ENCODE measurements at places on chromosomes 1 and 21.
A peak's percentile ranks its signal among the peaks of the same experiment; 100 is the strongest.

GRCh38 chr1:197284325-197284724 is 16.3 kb downstream of the CRB1 start:
- DNase-seq, result no peak

DNA sequence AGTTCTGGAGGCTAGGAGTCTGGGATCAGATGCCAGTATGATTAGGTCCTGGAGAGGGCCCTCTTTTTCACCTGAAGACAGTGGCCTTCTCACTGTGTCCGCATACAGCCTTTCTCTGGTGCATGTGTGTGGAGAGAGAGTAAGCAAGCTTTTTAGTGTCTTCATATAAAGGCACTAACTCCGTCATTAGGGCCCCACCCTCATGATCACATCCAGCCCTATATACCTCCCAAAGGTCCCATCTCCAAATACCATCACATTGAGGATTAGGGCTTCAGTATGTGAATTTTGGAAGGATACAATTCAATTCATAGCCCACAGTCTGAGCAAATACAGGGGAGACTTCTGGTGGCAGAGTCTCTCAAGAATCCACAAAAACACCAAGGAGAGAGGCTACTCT is 176.6 kb downstream of the BACH1 start:
- DNase-seq, result no peak

DNA sequence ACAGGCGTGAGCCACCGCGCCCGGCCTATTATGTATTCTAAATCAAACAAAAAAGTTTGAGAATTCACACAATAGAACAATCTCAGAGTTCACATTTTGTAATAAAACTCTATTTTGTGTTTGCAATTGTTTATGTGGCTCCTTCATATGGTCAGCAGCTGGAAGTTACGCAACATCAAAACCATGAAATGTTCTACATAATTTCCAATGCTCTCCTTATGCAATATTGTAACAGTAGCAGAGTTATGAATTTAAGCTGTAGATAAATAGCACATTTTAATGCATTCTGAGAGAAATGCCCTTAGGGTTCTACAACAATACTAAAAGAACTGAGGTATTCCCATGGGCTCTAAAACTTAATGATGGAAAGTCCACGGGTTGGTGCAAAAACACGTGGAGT is 62.3 kb upstream of the COL11A1 start:
- no peak for DNase-seq

DNA sequence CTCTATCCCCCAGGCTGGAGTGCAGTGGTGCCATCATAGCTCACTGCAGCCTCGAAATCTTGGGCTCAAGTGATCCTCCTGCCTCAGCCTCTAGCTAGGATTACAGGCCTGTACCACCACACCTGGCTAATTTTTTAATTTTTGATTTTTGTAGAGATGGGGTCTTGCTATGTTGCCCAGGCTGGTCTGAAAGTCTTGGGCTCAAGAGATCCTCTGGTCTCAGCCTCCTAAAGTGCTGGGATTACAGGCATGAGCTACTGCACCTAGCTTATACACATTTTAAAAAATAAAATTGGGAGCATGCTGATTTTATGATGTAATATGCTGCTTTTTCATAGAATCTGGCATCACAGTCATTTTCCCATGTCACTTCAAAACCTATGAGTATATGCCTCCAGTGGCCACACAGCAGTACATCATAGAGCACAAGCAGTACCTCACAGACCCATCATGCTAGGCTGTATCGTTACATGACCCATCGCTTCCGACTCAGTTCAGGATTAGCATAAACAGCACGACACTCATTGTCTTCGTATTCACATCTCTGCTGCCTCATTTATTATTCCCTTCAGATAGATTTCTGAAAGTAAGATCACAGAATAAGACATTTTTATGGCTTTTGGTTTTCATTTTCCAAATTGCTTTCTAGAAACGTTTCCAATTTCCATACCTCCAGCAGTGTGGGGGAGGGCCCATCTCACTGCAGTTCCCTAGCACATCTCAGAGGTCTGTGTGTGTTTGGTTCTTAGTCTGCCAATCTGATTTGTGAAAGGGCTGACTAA is 35.9 kb upstream of the CCSAP start:
- peak; percentile 37 for DNase-seq

DNA sequence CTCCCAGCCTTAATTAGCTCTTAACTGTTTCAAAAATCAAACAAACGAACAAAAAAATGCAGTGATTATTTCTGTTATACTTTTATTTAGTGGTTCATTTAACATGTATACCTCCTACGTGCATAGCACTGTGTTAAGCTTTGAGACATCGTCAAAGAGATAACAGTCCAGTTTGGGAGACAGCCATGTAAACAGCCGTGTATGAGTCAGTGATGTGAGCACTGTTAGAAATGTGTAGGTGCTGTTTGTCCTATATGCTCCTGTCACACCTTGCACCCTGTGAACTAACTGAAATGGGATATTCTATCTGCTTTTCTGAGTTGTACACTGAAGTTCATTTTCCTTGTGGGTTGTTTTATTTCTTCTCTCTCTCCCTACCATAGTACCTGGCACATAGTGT is 109.7 kb upstream of the CACYBP start:
- no peak for DNase-seq

DNA sequence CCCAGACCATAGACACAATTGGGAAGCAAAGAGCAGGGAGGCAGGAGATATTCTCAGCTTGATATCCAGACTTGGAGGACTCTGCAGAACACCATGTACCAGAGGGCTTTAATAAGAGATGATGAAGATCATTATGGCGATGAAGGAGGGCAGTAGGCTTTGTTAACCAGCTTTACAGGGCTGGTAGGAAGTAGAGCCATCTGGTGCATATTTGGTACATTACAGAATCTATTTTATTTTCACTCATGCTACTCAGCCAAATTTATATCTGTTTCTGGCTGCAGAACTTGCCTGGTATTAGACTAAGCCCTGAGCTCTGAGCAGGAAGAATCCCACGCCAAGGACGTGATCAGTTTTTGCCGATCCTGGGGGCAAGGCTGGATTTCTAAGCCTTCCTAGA is 61.8 kb upstream of the SYT6 start:
- no peak for DNase-seq

DNA sequence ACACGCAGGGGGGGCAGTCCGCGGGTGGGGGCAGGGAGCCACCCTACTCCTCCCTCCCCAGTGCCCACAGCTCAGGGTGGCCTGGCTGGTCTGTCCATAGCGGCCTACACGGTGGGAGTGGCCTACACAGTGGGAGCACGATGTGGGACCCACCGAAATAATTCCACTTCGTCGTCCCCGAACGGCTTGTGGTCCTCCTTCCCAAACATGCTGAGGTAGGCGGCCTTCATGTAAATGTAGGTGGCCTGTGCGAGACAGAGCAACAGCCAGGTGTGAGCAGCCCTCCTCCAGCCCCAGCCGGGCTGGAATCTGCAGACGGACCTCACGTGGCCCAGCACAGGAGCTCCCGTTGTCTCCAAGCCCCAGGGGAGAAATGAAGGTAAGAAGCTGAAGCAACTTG is 34.4 kb downstream of the TTC39A start:
- DNase-seq, result no peak

DNA sequence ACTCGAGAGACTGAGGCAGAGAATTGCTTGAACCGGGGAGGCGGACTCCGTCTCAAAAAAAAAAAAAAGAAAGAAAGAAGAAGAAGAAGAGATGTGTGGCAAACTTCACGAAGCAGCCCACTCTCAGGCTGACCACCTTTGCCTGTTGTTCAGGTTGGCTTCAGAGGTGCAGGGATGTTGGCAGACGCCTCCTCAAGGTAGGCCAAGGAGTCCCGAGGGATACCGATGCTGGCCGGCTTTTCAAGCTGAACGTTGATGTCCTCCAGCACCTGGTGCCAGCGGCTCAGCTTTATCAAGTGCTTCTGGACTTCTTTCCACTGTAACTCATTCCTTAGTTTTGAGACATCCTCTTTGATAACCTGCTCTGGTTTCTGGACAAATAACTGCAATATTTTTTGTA is 243.8 kb upstream of the ADGRL2 start:
- no peak for DNase-seq

GRCh38 chr1:50027794-50028193 is 4.0 kb upstream of the AGBL4 start:
- no peak for DNase-seq

DNA sequence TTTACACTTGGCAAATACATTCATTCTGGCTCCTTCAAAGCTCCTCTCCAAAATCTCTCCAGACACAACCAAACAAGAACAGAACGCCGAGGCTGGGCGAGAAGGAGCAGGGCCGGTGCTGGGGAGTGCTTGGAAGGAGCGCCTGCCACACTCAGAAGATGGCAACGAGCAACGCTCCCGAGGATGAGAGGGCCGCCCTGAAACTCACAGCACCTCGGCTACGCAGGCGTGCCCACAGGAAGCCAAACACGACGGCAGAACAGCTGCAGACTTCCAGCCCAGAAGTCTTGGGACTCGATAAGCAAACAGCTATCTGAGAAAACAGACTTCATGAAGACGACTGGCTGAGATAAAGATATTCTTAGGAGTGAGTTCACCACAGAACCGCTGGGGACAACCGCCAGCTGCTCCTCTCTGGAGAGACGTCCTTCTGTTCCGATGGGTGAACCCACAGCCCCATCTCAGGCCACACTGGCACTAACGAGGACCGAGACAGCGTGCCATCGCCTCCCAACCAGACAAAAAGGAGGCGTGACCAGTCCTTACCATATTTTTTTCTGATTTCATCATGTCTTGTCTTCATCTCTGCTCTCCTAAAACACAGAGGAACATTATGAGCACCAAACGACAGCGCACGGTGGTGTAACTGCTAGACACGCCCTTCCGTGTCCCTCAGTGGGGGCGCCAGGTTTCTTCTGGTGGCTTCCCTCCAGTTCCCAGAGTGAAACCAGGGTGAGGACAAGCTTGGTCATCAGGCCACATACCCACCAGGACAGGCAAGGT is 18.6 kb downstream of the PTTG1IP start:
- DNase-seq, result no peak

DNA sequence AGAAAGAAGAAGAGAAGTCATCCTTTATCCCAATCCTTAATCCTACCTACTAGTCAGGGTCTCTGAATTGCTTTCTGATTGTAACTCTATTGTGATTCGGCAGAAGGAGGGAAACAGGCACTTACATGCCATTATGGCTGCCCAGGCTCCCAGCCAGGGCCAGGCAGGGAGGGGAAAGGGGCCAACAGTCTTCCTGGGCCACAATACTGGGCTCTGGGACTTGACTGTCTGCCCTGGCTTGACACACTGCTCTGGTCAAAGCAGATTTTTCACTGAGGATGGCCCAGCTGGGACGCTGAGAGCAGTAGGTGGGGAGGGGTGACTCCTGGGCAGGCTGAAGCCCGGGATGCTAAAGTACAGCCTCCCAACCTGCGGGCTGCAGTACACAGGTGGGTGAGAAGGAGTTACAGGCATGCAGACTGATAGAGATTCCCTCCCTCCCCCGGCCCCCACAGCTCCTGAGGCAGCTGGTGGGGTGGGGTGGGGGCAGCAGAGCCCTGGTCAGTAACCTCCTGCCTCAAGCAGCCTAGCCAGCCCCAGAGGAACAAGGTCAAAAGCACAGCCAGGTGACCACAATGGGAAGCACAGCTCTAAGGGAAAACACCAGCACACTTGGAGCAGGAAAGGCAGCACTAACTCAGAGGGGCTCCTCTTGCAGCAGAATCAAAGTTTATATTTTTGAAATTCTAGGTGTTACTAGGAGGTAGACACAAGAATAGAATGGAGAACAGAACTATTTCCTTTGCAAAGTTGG is 25.3 kb downstream of the KCND3 start:
- DNase-seq, result no peak

DNA sequence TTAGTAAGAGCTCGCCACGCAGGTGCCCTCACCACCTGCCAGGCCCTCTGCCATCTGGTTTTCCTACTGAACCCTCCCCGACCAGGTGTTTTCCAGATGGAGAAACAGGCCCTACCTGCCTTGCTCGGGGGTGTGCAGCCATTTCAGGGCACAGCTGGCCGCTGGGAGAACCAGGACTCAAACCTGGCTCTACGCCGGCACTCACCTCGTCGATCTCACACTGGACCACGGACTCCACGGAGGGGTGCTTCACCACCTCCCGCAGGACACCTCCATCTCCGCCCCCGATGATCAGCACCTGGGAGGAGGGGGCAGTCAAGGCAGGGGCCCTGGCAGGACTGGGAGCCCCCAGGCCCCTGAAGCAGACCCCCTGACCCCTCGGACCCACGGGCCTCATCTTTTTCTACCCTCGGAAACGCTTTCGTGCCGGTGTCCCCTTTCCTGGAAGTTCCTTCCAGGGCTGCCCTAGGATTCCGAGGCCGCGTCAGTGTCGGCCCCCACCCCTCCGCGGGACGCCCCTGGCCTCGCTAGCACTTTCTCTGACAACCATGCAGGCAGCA is 1.1 kb downstream of the SRM start:
- DNase-seq, result peak; percentile 76

DNA sequence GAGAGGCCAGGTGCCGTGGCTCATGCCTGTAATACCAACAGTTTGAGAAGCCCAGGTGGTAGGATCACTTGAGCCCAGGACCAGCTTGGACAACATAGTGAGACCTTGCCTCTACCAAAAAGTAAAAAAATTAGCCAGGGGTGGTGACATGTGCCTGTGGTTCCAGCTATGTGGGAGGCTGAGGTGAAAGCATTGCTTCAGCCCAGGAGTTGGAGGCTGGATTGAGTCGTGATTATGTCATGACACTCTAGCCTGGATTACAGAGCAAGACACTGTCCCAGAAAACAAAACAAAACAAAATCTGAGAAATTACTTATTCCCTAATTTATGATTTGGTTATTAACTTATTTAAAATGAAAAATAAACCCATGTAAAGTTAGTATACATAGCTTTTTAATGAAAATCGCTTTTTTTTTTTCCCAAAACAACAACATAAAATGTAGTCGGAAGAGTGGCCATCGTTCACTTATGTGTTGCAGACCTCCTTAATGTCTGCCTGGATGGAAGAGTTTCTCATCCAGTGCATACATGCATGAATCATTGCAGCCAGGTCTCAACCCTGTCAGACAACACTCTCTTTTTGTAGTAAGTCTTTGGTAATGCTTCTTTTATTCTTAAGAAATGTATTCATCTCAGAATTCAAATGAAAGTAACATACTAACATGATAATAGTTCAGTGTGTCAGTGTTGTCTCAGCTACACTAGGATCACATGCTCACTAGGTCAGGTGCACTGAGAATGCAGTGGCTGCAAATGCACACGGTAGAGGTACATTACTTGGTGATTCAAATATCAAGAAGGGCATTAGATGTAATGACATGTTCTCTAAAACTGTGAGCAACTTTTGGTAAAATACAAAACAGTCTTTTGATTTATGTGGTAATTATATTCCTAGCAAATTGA is 28.0 kb downstream of the ITSN1 start:
- DNase-seq, result no peak
